NCI-H2029 treated with DMSO at 0.1 percent for 48 hours (cell line): ENCODE measurements at places on chromosomes 6 and 20.

GRCh38 chr20:3783068-3783489, 1.8 kb upstream of the SPEF1 start:
- DNase-seq: no peak

- no peak for DNase-seq
Observed at GRCh38 chr6:138541823-138542481, 42.7 kb upstream of the NHSL1 start.

DNA sequence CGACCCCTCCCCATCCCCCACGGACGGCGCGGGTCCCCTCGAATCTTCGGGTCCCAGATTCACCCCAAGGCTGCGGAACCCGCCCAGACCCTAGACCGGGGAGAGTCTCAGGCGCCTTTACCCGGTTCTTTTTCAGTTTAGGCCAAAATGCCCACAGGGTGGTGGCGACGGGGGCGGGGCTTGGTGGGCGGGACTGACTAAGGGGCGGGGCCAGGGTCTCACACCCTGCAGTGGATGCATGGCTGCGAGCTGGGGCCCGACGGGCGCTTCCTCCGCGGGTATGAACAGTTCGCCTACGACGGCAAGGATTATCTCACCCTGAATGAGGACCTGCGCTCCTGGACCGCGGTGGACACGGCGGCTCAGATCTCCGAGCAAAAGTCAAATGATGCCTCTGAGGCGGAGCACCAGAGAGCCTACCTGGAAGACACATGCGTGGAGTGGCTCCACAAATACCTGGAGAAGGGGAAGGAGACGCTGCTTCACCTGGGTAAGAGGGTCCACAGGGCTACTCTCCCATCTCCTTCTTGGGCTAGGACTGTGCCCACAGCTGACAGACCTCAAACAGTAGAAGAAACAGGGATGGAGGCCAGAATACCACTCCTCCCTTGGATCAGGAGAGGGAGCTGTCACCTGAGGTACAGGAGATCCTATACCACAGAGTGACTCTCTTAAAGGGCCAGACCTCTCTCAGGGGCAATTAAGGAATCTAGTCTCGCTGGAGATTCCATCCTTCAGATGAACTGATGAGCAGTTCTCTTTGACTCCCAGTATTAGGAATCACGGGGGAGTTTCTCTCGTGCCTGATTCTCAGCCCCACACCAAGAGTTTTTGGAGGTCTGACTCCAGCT, 942 bp downstream of the HLA-E start:
- no peak for DNase-seq

- DNase-seq: no peak
Observed at GRCh38 chr20:51969191-51969590, 166.9 kb upstream of the SALL4 start.

DNA sequence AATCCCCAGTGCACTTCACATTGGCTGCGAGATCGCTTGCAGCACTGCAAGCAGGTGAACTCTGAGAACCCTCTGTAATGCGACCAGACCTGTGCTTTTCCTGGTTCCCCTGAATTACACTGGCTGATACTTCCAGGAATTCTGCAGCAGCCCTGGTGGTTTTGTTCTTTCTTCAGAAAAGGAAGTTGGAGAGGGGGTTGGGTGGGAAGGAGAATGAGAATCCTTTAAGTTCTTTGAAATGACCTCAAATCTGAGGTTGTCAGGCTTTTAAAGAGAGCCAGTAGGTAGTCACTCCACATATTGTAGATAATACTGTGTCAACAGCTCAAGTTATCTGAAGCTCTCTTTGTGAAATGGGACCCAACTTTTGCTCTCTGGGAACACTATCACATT, 62.4 kb downstream of the GCNT2 start:
- peak; percentile 83 for DNase-seq

DNA sequence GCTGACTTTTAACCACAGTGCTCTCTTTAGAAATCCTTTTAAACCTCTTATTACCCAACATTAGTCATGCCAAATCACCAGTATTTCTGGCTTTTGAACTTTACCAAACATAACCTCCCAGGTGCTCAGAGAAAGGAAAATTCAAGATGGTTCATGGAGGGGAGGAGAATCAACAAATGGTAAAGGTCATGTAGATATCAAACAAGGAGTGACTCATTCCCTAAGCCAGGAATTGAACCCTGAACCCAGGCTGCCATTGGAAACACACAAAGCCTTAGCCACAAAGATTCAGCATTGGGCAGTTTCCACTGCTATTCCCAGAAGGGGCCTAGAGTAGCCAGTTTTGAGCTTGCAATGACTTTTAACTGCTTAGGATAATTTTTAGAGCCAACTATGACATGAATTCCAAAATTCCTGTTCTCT, 21.6 kb upstream of the ENTPD6 start:
- no peak for DNase-seq

GRCh38 chr6:142698751-142699150, 246.2 kb downstream of the HIVEP2 start:
- DNase-seq: no peak

DNA sequence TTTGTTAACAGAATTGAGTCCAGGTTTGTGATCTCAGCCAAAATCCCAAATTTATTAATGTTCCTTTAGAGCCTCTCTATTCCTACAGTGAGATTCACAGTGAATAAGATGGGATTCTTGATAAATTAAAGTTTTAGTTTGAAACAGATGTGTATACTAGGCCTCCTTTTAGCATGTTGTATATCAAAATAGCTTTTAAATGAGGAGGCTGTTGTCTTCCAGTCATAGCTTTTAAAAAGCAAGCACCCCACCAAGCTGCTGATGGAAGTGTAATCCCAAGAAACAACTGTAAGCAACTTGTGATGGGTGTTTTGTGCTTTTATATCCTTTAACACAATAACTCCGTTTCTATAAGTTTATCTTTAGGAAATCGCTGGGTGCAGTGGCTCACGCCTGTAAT, 7.0 kb downstream of the GTF2H5 start:
- DNase-seq: no peak

DNA sequence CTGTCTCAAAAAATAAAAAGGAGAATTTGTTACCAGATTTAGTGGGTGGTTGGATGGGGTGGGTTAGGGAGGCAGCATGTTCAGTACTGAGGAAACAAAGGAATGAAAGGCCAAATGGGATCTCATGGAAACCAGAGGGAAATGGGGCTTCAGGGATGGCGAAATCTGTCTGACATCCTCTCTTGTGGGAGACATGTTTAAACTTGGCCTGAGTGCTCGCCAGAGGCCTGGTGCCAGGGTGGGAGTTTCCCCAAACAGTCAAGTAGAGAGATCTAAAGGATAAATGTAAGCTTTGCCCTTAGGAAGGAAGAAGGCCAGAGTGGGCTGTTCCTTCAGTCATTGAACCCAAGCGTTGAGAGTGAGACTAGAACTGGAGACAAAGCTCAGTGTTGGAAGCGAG, 61.9 kb upstream of the AKIRIN2 start:
- DNase-seq: no peak

GRCh38 chr6:111361648-111362047, 121.4 kb downstream of the REV3L start:
- DNase-seq: no peak
